ENCODE measurements at places on chromosomes 4 and X. TPM values are rescaled to one million over a fixed set of nuclear protein-coding genes. Genes with fewer than 3 reads are reported as not detected.

The FAT1 gene
- 663 TPM for total RNA-seq

The LDB2 gene
- total RNA-seq, result 1.5 TPM

The KIF4A gene
- 4.5 TPM for total RNA-seq

The HTRA3 gene
- total RNA-seq, result 3.5 TPM

The CTAG1B gene
- total RNA-seq, result not detected

The CT55 gene
- total RNA-seq, result not detected

The ADH1A gene
- not detected for total RNA-seq

The DGKK gene
- total RNA-seq, result not detected

The CLCN3 gene
- total RNA-seq, result 34.7 TPM

Data from chondrocyte (in vitro differentiated cells).